ENCODE measurements at places on chromosomes 12 and 14.

DNA sequence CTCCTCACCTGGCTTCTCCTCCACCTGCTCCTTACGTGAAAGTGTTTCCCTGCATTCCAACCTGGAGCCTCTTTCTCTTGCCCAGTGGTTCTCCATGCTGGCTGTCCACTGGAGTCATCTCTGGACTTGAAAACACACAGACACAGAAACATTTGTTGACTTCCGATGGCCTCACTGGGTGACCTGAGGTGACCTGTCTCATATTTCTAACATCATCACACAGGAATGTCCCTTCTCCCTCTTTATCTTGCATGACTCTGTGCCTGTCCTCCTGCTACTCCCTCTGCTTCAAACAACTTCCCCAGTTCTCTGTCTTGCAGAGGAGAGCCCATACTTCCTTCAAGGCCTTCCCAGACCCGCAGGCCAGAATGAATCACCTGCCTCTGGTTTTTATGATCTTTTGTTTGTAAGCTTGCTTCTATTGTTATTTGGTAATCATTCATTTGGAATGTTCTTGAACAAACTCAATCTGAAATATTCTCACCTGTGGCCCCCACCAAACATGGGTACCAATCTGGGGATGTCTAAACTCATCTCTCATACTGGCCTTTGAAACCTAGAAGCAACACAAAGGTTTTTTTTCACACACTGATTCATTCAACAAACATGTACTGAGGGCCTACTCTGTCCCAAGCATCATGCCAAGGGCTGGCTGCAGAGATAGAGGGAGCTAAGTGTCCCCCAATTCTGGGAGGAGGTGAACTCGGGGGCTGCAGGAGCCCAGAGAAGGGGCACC lies 9.7 kb upstream of the RIN3 start:
- DNase-seq: no peak

DNA sequence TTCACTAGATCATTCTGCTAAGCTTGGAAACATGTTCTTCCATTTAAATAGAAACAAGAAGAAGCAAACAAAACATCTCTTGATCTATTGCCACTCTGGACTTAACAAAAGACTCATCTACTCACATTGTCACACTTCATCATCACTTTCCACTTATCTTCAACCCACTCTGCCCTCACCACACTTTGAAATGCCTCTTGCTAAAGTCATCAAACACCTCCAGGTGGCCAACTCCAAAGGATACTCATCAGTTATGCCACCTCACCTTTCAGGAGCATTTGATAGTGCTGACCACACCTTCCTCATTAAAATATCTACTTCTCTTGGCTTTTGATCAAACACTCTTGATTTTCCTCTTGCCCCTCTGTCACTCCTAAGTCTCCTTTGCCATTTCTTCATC lies 7.2 kb downstream of the EFCAB11 start:
- DNase-seq: no peak

- no peak for DNase-seq
Measured at GRCh38 chr12:13373131-13373530, 176.6 kb downstream of the EMP1 start.

GRCh38 chr12:47832263-47832933 lies 12.7 kb upstream of the HDAC7 start:
- no peak for DNase-seq

DNA sequence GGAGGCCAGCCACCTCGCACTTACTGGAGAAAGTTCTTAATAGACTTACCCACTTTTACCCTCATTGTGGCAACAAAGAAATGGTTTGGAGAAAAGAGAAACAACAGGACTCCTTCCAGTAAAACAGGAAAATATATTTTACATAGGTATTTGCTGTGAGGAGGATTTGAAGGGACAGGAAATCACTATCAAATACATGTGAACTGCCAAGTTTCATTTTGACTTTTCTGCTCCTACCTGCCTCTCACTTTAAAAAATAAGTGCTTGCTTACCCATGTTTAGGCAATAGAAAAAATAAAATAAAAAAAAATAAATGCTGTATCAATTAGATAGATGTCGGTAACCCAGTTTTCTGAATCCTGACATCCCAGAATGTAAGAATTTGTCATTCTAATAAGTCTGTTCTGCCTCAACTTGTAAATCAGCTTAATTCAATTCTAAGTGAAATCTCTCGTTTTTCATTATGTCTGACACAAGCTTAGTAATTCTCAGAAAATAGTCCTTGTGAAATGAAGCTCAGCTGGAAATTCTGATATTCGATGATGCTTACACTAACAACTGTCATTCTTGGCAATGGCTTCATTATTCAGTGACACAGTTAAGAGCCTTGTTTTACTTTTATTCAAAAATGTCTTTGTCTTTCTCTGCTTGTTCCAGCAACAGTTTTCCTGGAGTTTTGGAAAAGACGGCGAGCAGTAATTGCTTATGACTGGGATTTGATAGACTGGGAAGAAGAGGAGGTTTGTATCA lies 131.3 kb downstream of the SLC5A8 start:
- DNase-seq: no peak

- no peak for DNase-seq
Measured at GRCh38 chr12:52343550-52343949, 22.4 kb upstream of the KRT83 start.

DNA sequence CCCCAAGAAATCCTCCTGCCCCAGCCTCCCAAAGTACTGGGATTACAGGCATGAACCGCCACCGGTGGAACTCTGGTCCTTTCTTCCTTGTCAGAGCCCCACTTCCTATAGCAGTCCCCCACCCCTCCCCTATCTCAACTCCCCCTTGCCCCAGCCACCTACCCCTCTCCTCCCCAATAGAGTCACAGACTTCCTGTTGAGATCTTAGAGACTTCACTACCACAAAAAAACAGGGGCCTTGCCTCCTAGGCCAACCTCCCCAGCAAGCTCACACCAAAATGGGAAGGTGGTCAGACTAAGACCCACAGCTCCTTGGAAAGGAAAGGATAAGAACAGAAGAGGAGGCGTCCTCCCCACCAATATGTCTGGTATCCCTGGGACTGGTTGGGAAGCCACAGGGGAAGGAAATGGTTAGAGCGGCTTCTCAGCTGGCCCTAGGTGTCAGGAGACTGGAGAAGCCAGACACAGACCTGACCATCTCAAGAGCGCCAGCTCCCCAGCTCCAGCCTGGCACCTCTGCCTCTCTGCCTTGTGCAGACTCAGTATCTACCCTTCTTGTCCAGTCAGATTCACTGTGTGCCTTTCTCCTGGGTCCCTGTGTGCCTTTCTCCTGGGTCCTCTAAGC lies 8.5 kb downstream of the ITGB7 start:
- DNase-seq: no peak

DNA sequence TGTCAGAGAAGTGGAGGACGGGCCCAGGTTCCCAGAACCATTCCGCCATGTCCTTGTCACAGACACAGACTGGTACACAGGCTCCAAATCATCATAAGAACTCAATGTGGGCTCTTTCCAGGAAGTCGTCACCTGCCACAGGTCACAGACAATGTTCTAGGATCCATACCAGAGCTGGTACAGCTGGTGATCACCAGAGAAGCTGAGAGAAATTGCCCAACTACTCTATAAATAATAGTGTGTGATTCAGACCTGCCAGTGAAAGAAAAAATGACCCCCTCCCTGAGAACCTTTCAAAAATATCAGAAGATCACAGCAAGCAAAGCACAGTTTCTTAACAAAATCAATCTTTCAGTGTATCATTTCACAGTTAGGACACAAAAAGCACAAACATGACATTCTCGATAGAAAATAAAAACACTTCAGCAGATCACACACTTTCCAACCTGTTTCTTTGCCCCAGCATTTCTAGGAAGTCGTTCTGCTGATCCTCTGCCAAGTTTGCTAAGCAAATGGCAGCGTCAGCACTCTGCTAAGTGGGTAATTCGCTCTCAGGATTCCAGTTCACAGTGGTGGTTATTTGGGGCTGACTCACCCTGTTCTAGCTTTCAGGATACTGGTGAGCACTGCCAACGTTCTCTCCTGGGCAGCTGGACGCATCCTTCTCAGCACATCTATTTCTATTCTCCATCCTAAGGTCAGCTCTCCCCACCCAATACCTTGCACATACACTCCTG lies 223.3 kb upstream of the SFSWAP start:
- DNase-seq: peak; percentile 65

DNA sequence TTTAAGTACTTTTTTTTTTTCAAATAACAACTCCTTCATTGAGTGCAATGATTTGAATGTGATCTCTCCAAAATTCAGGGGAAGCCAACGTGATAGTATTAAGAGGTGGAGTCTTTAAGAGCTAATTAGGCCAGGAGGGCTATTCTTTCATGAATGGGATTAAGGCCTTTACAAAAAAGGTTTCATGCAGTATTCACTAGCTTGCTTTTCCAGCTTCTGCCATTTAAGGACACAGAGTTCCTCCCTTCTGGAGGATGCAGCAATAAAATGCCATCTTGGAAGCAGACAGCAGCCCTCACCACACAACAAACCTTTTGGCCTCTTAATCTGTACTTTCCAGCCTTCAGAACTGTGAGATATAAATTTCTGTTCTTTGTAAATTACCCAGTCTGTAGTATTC lies 586.8 kb upstream of the LMO3 start:
- no peak for DNase-seq

GRCh38 chr12:123364532-123365024 lies at the start of gene SBNO1:
Gene SBNO1, minus strand, starts transcription at chr12:123364847. Its CDS starts 14,406 bp downstream, at chr12:123350441.
- peak; percentile 94 for DNase-seq

DNA sequence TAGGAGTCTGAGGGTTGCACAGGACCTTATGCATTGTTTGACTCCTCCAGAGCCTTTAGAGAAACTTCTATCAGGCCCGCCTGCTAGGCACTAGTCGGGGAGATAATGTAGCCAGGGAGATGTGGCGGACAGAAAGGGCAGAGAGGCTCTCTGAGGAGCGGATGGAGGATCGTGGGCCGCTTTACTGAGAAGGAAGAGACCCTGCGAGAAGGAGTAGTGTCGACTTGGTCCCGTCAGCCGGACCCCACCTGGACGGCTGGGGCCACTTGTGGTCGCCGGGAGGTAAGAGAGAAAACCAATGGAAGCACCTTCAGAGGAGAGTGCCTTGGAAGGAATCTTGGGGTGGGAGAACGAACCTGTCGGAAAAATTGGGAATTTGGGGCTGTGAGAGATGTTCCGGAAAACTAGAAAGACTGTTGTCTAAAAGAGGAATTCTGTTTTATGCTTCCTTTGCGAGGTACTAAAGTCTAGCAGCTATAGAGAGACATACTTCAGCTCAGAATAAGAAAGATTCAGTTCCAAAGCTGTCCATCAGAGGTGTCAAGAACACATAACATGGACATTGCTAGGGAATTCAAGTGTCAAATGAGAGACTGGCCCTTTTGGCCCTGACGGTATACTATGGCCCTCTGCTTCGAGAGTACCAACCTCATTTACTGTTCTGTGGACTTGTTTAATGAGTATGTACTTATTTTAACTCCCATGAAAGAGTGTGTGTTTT lies 660 bp upstream of the MCRS1 start:
- peak; percentile 56 for DNase-seq

DNA sequence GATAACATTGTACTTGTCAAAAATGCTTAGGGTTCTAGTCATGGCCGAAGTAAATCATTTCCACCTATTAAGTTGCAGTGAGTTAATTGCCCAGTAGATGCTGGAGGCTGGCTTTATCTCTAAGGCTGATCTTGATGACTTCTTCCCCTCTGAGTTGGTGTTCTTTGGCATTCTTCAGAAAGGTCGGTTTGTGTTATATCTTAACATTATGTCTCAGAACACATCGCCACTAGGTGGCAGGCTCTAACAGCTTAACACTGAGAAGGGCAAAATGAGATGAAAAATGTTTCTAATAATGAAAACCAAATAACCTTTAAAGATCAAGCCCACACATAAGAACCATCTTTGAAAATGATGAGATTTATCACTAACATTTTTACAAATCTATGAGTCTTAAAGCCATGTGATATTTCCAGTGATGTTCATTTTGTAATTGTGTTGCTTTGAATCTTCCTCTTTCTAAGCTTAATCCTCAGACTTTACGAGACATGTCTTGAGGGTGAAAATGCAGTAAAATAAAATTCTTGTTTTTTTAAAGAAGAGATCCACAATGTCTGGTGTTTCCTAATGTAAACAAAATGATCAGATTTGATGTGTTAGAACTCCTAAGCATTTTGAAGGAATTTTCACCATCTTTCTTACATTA lies 28.6 kb downstream of the SUDS3 start:
- DNase-seq: peak; percentile 72

- DNase-seq: no peak
Measured at GRCh38 chr12:64097366-64098105, 124.6 kb downstream of the KICS2 start.

GRCh38 chr12:123713398-123713797 lies 1.2 kb downstream of the ATP6V0A2 start:
- DNase-seq: no peak
